Stimulated activated CD8-positive, alpha-beta memory T cell treated with anti-CD3 and anti-CD28 coated beads, Interleukin-7, amount 100 ng/mL, for 24 hours (primary cell): ENCODE measurements at places on chromosomes 3 and 15.

DNA sequence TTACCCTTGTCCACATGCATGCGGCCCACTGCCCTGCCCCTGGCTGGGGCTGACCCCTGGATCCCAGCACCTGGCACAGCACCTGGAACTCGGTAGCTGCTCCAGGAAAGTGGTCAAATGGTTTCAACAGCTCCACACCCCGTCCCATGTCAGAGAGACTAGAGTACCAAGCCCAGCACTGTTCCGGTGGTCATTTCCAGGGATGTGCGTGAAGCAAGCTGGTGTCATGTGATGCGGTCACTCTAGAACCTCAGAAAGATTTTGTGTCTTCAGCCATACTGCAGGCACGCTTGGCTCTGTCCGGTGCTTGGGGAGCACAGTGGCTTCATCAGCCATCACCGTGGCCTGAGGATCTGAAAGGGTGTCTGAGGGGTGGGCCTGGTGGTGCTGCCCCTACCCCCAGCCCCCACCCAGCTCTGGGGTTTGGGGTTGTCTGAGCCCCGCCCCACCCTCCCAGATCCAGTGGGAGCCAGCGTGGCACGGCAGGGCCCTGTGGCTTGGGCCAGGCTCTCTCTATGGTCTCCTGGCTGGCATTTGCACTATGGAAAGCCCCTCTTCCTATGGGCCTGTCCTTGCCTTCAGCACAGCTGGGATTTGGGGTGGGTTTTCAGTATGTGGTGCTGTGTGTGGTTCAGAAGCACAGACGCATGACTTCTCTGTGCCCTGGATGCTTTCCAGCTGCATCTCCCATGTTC is 15.3 kb downstream of the APBA2 start:
- DNase-seq, result no peak

DNA sequence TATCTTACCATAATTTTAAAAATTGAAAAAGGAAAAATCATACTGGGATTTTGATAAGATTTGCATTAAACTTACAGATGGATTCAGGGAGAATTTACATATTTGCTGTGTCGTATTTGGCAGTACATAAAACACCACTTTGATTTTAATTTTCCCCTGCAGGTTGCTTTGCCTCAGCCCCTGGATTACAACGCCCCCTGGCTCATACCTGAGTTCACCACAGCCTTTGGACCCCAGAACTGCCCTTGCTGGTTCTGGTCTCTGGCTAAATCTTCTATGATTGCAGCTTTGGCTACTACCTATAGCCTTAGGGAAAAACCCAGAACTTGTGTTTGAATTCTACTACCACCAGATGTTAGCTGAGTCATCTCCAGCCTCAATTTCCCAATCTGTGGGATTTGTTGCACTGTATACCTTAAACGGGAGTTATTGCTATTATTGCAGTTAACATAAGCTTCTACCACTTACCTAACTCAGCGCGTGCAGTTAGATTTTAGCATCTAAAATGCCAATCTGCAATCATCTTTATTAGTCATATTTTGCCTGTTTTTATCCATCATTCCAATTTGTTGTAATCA is 315.7 kb upstream of the GADL1 start:
- DNase-seq, result no peak

- no peak for DNase-seq
Observed at GRCh38 chr3:27467545-27467944, 16.6 kb downstream of the SLC4A7 start.

- DNase-seq, result no peak
Observed at GRCh38 chr15:42156243-42156922, at the start of gene PLA2G4F. TSS of gene PLA2G4F (minus strand) at chr15:42156636. CDS start at chr15:42156549, 87 bp downstream.

DNA sequence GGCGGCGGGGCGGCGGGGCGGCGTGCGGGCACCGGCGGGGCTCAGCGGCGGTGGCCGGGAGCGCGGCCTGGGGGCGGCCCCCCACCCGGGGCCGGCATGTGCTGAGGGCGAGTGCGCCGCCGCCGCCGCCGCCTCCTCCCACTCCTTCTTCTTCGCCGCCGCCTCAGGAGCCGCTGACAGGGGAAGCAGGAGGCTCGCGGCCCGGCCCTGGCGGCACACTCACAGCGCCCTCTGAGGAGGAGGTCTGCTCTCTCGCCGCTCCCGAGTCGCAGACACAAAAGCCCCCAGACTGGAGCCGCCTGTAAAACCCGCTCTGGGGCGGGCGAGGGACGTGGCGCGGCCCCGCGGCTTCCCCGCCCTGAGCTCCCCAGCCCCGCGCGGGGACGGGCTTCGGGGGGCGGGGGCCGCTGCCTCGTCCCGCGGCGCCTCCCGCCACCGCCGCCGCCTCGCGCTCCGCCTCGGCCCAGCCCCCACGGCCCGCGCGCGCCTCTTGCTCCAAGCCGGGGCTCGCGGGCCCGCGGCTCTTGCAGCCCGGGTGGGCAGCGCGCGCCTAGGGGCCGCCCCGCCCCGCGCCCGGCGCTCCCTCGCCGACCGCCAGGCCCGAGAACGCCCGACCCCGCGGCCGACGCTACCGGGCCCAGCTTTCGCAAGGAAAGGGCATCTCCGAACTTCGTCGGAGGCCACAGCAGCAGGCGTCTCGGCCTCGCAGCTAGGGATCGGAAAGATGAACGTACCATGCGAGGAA is at the start of gene PYGO1:
TSS of gene PYGO1 (minus strand) at position 276 of the 745 bp plus-strand sequence. CDS start 462 bp downstream, outside the sequence.
- peak; percentile 1 for DNase-seq

- no peak for DNase-seq
Observed at GRCh38 chr15:82969353-82969752, 16.7 kb upstream of the RAMAC start.

DNA sequence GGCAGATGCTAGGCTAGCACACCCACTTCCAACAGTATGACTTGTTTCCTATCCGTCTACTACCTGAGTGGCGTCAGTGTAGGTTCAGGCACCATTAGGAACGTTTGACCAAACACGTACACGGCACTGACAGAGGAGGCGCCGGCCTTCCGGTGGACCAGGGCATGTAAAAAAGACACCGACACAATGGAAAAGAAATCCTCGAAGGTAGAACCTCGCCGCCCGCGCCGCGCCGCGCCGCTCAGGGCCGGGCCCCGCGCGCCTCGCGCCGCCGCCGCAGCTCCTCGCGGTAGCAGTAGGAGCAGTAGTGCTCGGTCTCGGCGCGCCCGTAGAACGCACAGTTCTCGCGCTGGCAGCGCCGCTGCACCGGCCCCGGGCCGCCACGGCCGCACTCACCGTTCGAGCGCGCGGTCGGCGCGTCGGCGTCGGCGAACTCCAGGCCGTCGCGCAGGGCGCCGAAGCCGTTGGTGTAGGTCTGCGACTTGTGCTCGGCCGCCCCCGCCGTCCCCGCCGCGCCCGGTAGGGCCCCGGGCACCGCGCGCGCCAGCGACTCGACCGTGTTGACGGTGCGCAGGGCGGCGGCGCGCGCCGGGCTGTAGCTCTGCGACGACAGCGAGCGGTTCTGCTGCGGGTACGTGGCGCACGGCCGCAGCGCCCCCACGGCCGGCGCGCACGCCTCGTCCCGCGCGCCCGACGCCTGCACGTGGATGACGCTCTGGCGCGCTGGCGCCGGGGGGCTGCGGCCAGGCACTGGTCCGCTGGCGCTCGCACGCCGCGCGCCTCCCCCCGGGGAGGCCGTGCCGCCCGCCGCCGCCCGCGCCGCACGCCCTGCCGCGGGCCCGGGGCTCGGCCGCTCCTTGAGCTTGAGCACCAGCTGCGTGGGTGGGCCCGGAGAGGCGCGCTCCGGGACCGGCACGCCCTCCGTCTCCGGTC is 156.7 kb downstream of the KLF13 start:
- DNase-seq, result no peak

GRCh38 chr15:81111510-81112470 is 22.3 kb upstream of the CFAP161 start:
- DNase-seq, result no peak

- DNase-seq, result no peak
Observed at GRCh38 chr3:139281522-139282196, 62.2 kb upstream of the MRPS22 start.

DNA sequence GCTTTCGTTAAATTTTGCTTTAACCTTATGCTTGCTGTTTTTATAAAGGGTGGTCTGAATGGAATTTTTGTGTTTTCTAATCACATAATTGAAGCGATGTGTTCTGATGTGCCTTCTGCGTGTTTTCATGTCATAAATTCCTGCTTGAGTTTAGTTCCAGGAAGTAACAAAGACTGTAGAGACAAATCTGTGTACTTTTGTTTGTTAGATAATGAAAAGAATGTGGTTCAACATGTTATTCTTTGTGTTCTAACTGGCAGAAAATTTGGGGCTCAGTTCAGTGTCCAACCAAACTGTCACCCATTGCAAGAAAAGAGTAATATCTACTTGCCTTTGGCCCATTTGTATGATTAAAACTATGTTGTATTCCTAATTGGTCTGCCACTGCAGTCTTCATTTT is 324.0 kb downstream of the DIPK2A start:
- DNase-seq, result no peak

DNA sequence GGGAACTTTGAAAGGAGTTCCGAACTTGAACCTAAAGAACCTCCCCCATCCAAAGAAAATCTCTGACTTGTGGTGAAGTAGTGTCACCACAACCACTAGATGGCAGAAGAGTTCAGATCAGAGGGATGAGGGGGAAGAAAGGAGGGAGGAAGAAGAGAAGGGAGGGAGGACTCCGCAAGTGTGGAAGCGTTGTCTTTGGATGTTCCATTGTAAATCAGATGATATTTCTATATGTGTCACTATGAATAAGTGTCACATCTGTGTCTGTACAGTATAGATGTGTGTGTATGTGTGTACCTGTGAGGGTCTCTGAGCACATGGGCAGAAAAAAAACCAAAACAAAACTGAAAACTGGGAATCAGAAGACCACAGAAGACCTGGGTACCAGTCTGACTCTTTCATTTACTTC is 16.9 kb downstream of the SLC24A1 start:
- DNase-seq, result no peak

GRCh38 chr3:149395107-149396089 is 17.9 kb upstream of the TM4SF1 start:
- no peak for DNase-seq
